ENCODE measurements at places on chromosomes 12 and 14. TPM values are rescaled to one million over a fixed set of nuclear protein-coding genes. Genes with fewer than 3 reads are reported as not detected.

The NKX2-1 gene
- total RNA-seq, result not detected

The TRHDE gene
- 10.9 TPM for total RNA-seq

The KRT75 gene
- total RNA-seq, result not detected

The VRTN gene
- total RNA-seq, result not detected

The CHST11 gene
- total RNA-seq, result 14.5 TPM

The B4GALNT1 gene
- total RNA-seq, result not detected

GRCh38 chr14:98773814-98774213, 498.2 kb downstream of the BCL11B start:
- DNase-seq, result no peak
- H3K36me3 ChIP-seq, result no peaks in the 10 kb centered on the region
- H3K4me3 ChIP-seq, result no peak overlapping the region
- H3K27ac ChIP-seq, result no peak overlapping the region
- no peaks in the 10 kb centered on the region for H3K4me1 ChIP-seq

DNA sequence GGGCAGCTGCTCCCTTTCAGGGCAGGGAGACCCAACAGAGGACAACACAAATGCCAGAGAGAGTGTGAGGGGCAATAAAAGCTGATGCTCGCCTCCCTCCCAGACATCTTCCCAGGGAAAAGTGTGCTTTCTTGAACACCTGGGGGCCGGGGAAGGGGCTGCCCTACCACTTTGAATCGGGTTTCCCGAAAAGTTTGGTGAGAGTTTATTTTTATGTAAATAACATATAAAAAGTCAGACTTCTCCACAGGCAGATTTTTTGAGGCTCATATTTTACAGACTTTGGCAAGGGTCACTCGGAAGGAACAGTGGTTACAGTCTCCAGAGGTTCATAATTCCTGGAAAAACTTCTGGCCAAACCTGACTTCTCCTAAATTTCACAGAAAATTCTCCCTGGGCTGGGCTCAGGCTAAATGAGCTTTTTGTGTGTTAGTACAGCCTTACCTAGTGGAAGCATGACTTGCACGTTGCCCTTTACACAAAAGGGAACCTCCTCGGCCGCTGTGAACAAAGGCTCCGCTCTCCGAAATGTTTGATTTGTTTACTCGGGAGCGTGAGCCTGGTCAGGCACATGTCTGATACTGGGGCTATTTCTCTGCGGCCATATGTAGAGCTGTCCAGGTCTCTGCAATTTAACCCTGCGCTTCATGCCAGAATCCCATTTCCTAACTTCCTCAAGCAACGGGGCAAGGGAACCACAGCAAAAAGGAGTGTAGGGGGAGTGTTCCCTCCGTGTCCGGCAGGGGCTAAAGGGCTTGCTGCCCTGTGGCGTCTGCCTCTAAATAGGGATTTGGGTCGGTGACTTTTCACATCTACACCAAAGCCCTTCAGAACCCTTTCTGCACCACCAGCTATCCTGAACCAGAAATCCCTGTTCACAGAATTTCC, 3.4 kb downstream of the RTL1 start:
- no peaks in the 10 kb centered on the region for H3K36me3 ChIP-seq
- H3K27ac ChIP-seq, result no peak overlapping the region
- DNase-seq, result peak; percentile 19
- H3K4me1 ChIP-seq, result peaks cover 20% of the 10 kb centered on the region

GRCh38 chr14:89451229-89451628, 34.2 kb upstream of the FOXN3 start:
- DNase-seq, result no peak
- H3K4me3 ChIP-seq, result no peak overlapping the region
- H3K4me1 ChIP-seq, result peaks cover 7% of the 10 kb centered on the region
- no peaks in the 10 kb centered on the region for H3K36me3 ChIP-seq
- no peak overlapping the region for H3K27ac ChIP-seq

DNA sequence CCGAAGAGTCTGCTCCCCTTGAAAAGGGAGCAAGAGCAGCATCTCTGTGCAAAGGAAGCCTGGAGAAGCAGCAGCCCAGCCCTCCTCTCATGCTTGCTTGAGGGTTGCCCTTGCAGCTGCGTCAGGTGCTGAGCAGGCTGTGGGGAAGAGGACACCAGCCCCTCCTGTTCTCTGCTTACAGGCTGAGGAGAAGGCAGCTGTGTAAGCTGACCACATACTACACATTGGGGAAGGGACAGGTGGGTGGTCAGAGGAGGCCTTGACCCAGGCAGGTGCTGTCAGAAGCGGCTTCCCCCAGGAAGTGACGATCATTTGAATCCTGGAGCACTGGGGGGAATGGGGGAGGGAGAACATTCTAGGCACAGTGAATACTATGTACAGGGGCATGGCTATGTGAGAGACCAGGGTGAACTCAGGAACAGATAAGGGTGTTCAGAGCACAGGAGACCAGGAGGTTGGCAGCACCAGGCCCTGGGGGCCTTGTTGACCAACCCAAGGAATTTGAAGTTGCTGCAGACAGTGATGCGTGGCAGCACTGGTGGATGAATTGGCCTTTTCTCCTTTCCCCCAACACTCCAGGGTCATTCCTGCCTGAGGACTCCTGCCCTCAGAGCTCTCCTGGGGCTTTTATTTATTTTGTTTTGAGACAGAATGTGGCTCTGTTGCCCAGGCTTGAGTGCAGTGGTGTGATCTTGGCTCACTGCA, 2.7 kb upstream of the KLC1 start:
- DNase-seq, result no peak
- no peak overlapping the region for H3K4me3 ChIP-seq
- H3K4me1 ChIP-seq, result peaks cover 22% of the 10 kb centered on the region
- no peak overlapping the region for H3K27ac ChIP-seq

- H3K27me3 ChIP-seq, result no peaks in the 10 kb centered on the region
- no peaks in the 10 kb centered on the region for H3K36me3 ChIP-seq
- no peak for DNase-seq
- H3K4me3 ChIP-seq, result no peak overlapping the region
These were observed 19.1 kb upstream of the COL2A1 start for GRCh38 chr12:48023386-48023785.

GRCh38 chr12:53451661-53452158, at the start of gene PCBP2:
Gene PCBP2 (plus strand): TSS chr12:53452102. CDS start chr12:53454801, 2,699 bp downstream.
- no peaks in the 10 kb centered on the region for H3K27me3 ChIP-seq
- H3K36me3 ChIP-seq, result peaks cover 22% of the 10 kb centered on the region
- peak within 1 kb of the TSS; percentile 64 for H3K4me3 ChIP-seq
- H3K4me1 ChIP-seq, result peaks cover 19% of the 10 kb centered on the region

- H3K4me1 ChIP-seq, result no peaks in the 10 kb centered on the region
- no peak overlapping the region for H3K27ac ChIP-seq
- no peak for DNase-seq
- H3K4me3 ChIP-seq, result no peak overlapping the region
These were observed 160.8 kb upstream of the GSC start for GRCh38 chr14:94930690-94931089.

DNA sequence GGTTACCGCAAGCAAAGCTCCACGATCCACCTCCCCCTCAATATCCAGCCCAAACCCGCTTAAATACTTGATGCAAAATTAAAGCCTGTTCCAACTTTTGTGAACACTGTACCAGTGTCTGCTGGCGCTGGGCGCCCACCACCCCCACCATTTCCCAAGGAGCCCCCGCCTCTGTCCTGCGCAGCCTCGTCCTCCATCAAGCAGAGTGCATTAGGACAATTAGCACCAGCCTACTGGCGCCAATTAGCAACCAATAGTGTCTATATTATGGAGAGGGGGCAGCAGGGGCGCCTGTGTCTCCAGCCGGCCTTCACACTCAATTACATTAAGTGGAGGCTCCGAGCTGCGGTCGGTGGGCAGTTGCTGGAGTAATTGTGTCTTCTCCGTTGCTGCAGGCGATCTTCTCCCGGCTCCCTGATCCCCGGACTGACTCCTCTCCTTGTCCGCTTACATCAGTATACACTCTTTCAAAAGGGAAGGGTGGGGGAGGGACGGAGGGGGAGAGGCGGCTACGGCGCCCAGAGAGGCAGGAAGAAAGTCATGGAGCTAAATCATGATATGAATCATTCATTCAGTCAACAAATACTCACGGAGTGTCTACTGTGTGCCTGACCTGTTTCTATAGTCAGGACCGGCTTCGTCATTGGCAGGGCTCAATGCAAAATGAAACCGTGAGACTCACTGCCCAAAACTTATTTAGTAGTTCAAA, 707.3 kb downstream of the MED13L start:
- no peak for DNase-seq
- H3K4me1 ChIP-seq, result no peaks in the 10 kb centered on the region
- no peaks in the 10 kb centered on the region for H3K27me3 ChIP-seq
- H3K27ac ChIP-seq, result no peak overlapping the region

- H3K27ac ChIP-seq, result no peak overlapping the region
- no peaks in the 10 kb centered on the region for H3K36me3 ChIP-seq
- no peaks in the 10 kb centered on the region for H3K4me1 ChIP-seq
- H3K27me3 ChIP-seq, result no peaks in the 10 kb centered on the region
These were observed 49.1 kb upstream of the CAND1 start for GRCh38 chr12:67220065-67220464.

GRCh38 chr12:99771659-99772058, 124.1 kb downstream of the GARIN6 start:
- H3K27me3 ChIP-seq, result no peaks in the 10 kb centered on the region
- H3K27ac ChIP-seq, result no peak overlapping the region
- no peaks in the 10 kb centered on the region for H3K4me1 ChIP-seq
- H3K36me3 ChIP-seq, result no peaks in the 10 kb centered on the region
- no peak overlapping the region for H3K4me3 ChIP-seq

DNA sequence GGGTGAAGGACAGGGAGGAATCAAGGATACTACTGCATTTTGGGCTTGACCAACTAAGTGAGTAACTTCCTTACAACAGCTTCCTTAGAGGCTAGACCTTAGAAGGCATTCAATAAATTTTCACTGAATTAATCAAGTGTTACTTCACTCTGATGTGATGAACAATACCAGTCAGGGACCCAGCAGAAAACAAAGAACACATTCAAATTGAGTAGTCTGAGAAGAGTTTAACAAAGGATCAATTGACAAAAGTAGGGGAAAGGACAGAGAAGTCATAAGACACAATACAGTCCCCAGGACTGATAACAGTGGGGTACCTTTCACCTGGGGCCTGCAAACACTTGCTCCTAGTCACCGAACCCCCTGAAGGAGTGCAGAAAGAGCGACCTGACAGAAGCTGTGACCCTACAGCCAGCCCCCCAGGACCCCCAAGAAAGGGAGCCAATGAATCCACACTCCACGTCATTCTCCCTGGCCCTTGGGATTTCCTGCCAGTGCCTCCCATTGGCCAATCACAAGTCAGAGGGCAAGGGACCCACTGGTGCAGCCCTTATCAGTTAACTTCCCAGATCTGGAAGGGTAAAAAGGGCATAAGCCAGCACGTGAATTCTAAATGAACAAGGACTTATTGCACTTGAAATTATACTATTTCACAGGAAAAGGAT, 6.9 kb downstream of the ANAPC5 start:
- H3K27me3 ChIP-seq, result no peaks in the 10 kb centered on the region
- no peak for DNase-seq
- no peaks in the 10 kb centered on the region for H3K36me3 ChIP-seq
- no peak overlapping the region for H3K27ac ChIP-seq

DNA sequence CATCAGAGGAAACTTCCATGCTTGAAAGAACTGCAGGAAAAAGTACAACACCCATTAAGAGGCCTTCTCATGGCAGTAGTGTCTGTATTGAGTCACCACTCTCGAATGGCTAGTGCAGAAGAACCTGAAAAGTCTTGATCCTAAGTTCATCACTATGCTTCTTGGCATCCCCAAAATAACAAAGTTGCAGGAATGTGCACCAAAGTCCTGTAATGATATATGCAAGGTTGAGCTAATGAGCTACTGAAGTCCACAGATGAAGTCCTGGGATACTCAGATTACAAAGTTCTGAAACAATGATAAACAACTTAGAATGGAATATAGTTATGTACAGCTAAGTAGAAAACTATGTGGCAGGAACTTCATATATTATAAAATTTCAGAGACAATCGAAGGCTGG, 545.4 kb downstream of the FOXG1 start:
- no peak overlapping the region for H3K4me3 ChIP-seq
- no peaks in the 10 kb centered on the region for H3K36me3 ChIP-seq
- no peaks in the 10 kb centered on the region for H3K4me1 ChIP-seq
- H3K27ac ChIP-seq, result no peak overlapping the region
- no peaks in the 10 kb centered on the region for H3K27me3 ChIP-seq

Data from body of pancreas (tissue), 4 donors.